ENCODE measurements at places on chromosomes 7 and 10.

DNA sequence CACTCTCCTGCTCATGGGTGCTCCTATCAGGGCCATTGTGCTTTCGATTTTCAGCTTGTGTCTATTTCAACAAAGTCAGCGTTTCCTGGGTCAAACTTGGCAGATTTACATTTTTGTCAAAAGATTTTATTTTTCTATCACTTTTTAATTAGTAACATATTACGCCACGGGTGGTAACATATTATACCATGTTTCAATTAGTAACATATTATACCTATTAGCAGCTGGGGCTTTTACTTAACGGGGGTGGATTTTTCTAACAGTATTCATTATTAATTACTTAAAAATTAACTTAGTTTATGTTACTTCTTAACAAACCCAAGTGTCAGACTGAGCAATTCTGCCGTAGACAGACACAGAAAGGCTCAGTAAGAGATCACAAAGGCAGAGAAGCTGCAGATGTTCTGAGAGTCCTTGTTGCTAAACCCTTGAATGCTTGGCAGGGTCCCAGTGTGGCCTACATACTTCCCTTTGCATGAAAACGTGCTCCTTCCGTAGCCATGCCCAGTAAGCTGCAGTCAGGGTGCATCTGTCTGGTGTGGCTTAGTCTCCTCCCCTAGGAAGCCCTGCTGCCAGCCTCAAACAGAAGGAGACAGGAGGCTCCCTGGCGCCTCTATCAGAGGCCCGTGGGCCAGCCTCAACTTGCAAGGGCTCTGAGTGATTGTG, 263.1 kb upstream of the CXCL12 start:
- no peak for DNase-seq

- DNase-seq, result no peak
Measured at GRCh38 chr10:61981460-61981859, 80.0 kb downstream of the ARID5B start.

GRCh38 chr7:100565133-100565571, 8.5 kb downstream of the SAP25 start:
- DNase-seq, result no peak

DNA sequence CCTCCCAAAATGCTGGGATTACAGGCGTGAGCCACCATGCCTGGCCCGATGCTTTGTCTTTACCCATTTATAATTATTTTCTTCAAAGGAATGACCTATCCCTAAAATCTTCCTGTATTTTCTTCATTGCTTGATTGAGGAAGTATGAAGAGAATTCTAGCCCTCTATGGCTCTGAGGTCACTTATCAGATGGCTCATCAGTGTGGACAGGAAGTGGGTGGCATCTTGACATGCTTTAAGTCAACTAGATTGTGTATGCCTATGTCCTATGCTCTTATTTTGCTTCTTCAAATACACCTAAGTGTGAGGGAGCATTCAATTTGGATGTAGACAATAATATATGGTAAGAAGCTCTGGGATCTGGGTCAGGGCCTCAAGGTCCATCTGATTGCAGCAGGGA, 1020.5 kb downstream of the LRMDA start:
- DNase-seq, result no peak

DNA sequence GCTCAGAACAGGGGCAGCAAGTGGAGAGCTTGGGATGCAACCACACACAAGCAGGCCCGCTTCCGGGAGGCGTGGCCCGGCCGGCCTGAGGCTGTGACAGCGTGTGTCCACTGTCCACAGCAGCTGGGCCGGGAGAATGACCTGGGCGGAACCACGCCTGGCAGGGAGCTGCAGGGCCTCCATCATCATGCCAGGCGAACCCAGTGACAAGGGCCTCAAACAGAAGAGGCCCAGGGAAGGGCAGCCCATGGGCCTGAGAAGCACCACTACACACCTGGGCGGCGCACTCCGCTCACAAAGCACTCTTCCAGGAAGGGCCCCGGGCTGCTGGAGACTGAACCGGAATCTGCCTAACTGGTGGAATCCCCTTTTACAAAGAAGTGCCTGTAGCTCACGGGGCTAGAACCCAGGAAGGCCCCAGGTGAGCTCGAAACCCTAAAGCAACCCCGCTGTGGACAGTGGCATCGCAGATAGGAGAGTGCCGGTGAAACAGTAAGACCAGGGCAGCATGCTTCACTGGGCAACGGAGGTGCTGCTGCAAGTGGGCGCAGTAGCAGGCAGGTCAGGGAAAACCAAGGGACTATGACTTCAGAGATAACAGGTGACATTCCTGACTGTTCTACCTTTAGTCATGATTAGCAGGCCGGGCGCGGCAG, 66.0 kb downstream of the MAD1L1 start:
- no peak for DNase-seq

- DNase-seq, result no peak
Measured at GRCh38 chr10:132377326-132377725, 19.7 kb upstream of the PWWP2B start.

DNA sequence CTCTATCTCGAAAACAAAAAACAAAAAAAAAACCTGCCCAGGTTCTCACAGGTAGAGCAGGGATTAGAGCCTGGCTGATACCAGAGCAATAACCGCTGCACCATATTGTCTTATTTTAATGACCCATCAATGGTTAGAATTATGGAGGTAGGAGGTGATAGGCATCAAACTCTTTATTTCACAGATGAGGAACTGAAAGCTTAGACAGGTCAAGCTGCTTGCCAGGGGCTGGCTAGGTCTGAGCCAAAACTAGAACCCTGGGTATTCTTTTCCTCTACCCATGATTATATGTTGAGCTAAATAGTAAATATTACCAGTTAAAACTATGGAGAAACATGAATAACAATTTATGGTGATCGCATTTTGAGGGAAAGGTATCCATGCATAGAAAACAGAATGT, 2.0 kb upstream of the PPP1R3C start:
- no peak for DNase-seq

GRCh38 chr7:68203251-68203650, 1206.6 kb downstream of the TYW1 start:
- no peak for DNase-seq

- DNase-seq, result no peak
Measured at GRCh38 chr10:77011874-77012811, 625.5 kb downstream of the KCNMA1 start.

DNA sequence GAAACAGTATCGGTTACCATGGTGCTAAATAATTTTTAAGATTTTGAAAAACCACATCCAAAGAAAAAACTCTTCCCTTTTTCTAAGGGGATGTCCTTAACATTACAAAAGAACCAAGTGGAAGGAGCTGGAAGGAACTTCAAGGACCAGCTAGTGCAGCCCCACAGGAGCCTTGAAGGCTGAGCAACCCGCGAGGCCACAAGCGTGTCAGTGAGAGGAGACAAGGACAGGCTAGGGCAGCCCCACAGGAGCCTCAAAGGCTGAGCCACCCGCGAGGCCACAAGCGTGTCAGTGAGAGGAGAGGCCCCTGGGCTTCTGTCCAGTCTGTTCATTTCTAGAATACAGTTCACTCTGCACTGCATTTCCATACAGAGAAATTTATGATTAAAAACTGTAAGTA, 80.1 kb upstream of the ATP6V0A4 start:
- no peak for DNase-seq

- no peak for DNase-seq
Measured at GRCh38 chr10:21919906-21920305, 83.6 kb downstream of the DNAJC1 start.

DNA sequence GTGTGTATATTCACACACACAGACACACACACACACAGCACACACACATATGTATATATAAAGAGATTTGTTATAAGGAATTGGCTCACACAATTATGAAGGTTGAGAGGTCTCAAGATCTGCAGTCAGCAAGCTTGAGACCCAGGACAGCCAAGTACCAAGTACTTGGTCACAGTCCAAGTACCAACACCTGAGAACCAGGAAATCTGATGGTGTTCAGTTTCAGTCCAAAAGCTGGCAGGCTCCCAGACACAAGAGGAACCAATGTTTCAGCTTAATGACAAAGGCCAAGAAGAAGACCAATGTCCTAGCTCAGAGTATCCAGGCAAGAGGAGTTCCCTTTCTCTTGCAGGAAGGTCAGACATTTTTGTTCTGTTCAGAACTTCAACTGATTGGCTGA, 780.2 kb downstream of the MAGI2 start:
- DNase-seq, result no peak

GRCh38 chr7:3911685-3912084, 610.6 kb downstream of the SDK1 start:
- no peak for DNase-seq

DNA sequence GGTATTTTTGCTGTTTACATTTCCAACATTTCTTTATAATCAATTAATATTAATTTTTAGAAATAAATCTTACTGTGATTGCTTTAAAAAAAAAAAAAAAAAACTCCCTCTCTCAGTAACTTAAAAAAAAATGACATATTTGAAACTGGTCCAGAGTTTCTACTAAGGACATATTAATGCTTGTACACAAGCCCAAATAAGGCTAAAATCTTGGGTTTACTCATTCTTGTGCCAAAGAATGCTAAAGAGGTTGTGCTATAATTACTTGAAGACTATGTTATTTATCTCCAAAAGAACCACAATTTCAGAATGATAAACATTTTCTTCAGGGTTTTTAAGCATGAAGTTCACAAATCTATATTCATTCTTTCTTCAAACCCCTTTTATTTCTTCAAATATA, 39.4 kb upstream of the PHF14 start:
- no peak for DNase-seq

GRCh38 chr10:70132098-70133029, at the start of gene AIFM2:
AIFM2 (minus strand) TSS chr10:70132825; CDS start chr10:70124084, 8,741 bp downstream.
- DNase-seq, result peak; percentile 81

DNA sequence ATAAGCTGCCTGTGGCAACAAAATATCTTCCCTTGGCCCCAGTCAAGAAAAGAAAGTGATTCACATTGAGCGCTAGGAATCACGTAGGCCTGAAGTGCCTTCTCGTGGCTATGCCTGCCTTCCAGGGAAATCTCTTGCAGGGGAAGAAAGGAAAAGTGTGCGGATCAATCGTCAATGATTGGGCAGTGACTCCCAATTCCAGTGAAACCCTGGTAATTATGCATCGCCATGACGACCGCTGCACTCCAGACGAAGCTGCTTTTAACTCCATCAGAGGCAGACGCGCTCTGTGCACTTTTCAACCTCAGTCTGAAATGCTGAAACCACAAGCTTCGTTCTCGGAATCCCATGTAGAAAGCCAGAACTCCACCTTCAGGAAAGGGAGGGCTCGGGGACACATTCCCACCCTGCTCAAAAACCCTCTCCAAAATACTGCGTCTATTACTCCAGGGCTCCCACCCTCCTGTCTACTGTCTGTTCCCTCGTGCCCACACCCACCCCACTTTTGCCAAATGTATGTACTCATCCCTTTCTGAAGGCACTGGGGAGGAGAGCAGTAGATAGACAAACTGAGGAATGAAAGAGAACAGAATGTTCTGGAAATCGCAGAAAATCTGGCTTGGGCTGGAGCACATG, 24.2 kb upstream of the PRKAG2 start:
- no peak for DNase-seq

DNA sequence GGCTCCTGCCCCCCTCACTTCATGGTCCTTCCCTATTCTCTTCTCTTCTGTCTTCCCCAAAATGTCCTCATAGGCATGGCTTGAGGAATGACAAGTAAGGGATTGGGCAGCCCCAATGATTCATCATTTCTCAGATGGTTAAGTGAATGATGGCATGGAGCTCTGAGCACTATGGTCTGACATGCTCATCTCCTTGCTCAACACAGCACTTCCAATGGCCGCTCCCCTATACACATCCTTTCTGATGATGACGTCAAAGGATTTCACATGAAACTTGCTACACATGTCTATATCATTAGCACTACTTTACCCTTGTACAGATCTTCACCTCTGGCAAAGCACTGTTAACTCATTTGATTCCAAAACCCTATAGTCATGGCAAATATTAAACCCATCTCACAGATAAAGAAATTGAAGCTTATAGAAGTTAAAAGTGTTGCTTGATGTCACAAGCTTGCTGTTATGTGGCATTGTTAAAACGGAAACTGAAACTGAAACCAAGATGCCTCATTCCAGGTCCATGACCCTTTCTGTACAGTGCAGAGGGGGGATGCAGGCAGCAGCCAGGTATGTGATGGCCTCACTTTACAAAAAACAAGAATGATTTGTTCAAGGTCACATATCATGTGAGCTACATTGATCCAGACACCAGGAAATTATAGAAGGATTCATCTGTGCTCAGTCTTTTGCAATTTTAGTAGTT, 90.0 kb upstream of the PLXNA4 start:
- DNase-seq, result no peak

GRCh38 chr7:81514546-81514945, 255.3 kb downstream of the HGF start:
- DNase-seq, result no peak

- no peak for DNase-seq
Measured at GRCh38 chr10:117699436-117700075, 157.0 kb downstream of the EMX2 start.

DNA sequence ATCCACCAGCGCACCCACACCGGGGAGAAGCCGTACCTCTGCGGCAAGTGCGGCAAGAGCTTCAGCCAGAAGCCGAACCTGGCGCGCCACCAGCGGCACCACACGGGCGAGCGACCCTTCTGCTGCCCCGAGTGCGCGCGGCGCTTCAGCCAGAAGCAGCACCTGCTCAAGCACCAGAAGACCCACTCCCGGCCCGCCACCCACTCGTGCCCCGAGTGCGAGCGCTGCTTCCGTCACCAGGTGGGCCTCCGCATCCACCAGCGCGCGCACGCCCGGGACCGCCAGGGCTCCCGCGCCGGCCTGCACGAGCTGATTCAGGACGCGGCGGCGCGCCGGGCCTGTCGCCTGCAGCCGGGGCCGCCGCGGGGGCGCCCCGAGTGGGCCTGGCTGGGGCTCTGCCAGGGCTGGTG, 17.7 kb downstream of the ZNF775 start:
- peak; percentile 13 for DNase-seq

DNA sequence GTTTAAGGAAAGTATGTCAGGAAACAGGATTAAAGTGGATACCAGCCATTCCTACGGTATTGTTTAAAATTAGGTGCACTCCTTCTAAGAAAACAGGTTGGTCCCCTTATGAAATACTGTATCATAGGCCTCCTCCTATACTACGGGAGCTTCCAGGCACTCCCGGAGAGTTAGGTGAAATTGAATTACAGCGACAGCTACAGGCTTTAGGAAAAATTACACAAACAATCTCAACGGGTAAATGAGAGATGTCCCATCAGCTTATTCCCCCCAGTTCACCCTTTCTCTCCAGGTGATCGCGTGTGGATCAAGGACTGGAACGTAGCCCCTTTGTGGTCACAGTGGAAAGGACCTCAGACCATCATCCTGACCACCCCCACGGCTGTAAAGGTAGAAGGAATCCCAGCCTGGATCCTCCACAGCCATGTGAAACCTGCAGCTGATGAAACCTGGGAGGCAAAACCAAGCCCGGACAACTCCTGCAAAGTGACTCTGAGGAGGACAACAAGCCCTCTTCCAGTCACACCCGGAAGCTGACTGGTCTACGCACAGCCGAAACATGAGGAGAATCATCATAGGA, 25.1 kb upstream of the GHITM start:
- peak; percentile 11 for DNase-seq

- no peak for DNase-seq
Measured at GRCh38 chr7:119483364-119483763, 789.6 kb upstream of the KCND2 start.

GRCh38 chr7:158648787-158649186, 55.8 kb downstream of the NCAPG2 start:
- DNase-seq, result no peak

- DNase-seq, result no peak
Measured at GRCh38 chr7:136174477-136175125, 197.4 kb upstream of the MTPN start.

GRCh38 chr10:48714088-48714487, 29.4 kb downstream of the WDFY4 start:
- DNase-seq, result no peak

Data from WTC11 (cell line).